SJCRH30 (cell line): ENCODE measurements at places on chromosomes 6 and 20. TPM values are rescaled to one million over a fixed set of nuclear protein-coding genes. Genes with fewer than 3 reads are reported as not detected.

DNA sequence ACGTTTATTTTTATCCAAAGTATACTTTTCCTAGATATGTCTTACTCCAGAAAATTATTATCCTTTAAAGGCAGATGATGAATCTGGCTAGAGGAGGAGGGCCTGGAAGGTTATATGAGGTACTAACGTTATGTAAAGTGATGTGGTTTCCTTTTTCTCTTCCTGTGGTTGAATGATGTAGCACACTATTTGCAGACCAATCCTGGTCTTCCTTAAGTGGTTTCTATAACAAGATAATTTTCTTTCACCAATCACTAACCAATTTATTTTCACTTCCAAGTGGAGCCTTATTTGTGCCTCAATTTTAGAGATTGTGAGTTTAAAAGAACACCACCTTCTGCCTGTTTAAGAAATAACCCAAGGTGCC lies 154.6 kb upstream of the SOX4 start:
- H3K27ac ChIP-seq, result no peak overlapping the region
- no peak overlapping the region for H3K4me3 ChIP-seq
- H3K4me1 ChIP-seq, result no peaks in the 10 kb centered on the region

TRIM40 gene
- not detected in 2 replicates for total RNA-seq

SYCP2L gene
- total RNA-seq, result 3.0 and 3.5 TPM in 2 replicates

AGER gene
- 0.71 and 1.4 TPM in 2 replicates for total RNA-seq

GRCh38 chr20:21184819-21185218 lies 58.9 kb downstream of the KIZ start:
- no peak overlapping the region for H3K4me3 ChIP-seq
- no peak for DNase-seq
- no peak overlapping the region for H3K27ac ChIP-seq

- H3K4me3 ChIP-seq, result peak overlapping the region; percentile 27; the same call in 1 of the 2 replicates
- no peaks in the 10 kb centered on the region for H3K36me3 ChIP-seq
- H3K27ac ChIP-seq, result peak overlapping the region; percentile 90
- no peaks in the 10 kb centered on the region for H3K27me3 ChIP-seq
Measured at GRCh38 chr6:14876778-14877613, 368.9 kb upstream of the JARID2 start.

DNA sequence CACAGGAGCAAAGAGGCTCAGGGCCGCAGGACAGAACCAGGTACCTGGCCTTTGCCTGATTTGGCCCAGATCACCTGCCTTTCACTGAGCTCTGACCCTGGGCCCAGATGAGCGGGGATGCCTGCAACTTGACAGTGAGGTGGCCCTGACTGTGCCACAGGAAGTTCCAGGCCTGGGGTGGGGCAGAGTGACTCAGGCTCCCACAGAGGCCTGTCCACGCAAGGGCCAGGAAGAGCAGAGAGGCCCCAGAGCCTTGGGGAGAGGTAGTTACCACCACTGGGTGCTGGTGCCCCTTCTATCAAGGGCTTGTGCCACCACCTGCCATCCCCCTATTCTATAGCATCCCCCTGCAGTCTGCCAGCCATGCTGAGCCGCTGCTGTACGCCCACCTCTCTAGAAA lies 4.1 kb upstream of the NOL4L start:
- H3K4me1 ChIP-seq, result no peaks in the 10 kb centered on the region
- peaks cover 44% of the 10 kb centered on the region for H3K27me3 ChIP-seq
- no peak overlapping the region for H3K27ac ChIP-seq
- no peaks in the 10 kb centered on the region for H3K36me3 ChIP-seq
- DNase-seq, result no peak

- H3K27me3 ChIP-seq, result no peaks in the 10 kb centered on the region; the same call in 1 of the 2 replicates
- H3K4me3 ChIP-seq, result peak overlapping the region; percentile 55
- H3K36me3 ChIP-seq, result no peaks in the 10 kb centered on the region
- H3K27ac ChIP-seq, result no peak overlapping the region
- DNase-seq, result no peak
- H3K4me1 ChIP-seq, result no peaks in the 10 kb centered on the region
Measured at GRCh38 chr6:84772428-84773132, 8.2 kb upstream of the TBX18 start.

DNA sequence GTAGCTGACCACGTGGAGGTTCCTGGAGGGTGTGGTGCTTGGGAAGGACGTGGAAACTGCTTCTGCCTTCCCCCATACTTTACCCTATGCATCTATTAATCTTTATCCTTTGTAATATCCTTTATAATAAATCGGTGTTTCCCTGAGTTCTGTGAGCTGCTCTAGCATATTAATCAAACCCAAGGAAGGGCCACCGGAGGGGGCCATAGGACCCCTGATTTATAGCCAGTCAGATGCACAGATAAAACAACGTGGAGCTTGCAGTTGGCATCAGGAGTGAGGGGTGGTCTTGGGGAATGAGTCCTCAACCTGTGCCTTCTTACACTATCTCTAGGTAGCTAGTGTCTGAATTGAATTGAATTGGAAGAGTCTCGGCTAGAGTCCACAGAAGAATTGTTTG lies 36.5 kb upstream of the TFAP2A start:
- H3K4me1 ChIP-seq, result no peaks in the 10 kb centered on the region
- no peaks in the 10 kb centered on the region for H3K27me3 ChIP-seq
- no peaks in the 10 kb centered on the region for H3K36me3 ChIP-seq
- no peak overlapping the region for H3K27ac ChIP-seq

DNA sequence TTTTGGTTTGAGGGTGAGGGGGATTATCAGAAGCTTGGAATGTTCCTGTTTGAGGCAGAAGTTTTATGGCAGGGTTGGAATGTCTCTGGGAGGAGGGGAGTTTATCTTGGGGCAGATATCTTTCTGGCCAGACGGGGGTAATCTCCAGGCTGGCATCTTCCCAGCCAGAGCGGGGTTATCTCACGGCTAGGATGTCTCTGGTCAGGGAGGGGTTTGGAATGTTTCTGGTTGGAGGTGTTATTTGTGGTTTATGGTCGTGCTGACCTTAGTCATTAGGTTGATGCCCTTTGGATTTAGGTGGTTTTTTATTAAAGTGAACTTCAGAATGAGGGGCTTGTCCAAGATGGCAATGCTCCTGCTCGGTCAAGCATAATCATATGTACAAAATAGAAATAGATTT lies 14.8 kb downstream of the PGK2 start:
- H3K36me3 ChIP-seq, result no peaks in the 10 kb centered on the region
- DNase-seq, result no peak
- no peaks in the 10 kb centered on the region for H3K27me3 ChIP-seq
- no peak overlapping the region for H3K4me3 ChIP-seq

DNA sequence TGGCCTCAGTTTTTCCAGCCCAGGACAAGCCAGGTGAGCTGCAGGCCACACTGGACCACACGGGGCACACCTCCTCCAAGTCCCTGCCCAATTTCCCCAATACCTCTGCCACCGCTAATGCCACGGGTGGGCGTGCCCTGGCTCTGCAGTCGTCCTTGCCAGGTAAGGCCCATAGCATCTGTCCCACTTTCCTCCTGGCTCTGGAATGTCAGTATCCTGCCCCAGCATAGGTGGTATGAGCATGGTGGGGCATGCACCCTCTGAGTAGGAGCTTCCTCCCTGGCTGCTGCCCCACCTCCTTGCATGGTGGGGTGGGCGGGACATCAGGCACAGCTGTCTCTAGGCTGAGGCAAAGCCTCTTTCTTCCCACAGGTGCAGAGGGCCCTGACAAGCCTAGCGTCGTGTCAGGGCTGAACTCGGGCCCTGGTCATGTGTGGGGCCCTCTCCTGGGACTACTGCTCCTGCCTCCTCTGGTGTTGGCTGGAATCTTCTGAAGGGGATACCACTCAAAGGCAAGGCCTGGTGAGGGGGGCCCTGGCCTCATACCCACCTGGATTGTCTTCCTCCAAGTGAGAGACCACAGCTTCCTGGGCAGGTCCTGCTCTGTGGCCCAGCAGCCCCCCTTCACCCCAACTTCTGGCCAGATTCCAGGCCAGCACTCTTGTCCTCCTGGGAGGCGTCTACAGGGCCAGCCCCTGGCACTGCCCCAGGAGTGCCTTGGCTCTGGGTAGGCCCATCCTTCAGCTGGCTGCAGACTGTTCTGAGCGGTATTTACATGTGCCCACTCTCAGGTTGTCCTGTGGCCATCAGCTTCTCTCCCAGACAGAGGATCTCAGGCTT lies 9.1 kb downstream of the PI16 start:
- H3K27ac ChIP-seq, result no peak overlapping the region
- H3K27me3 ChIP-seq, result no peaks in the 10 kb centered on the region
- peaks cover 11% of the 10 kb centered on the region for H3K36me3 ChIP-seq
- H3K4me3 ChIP-seq, result no peak overlapping the region
- peak; percentile 65 for DNase-seq

DNA sequence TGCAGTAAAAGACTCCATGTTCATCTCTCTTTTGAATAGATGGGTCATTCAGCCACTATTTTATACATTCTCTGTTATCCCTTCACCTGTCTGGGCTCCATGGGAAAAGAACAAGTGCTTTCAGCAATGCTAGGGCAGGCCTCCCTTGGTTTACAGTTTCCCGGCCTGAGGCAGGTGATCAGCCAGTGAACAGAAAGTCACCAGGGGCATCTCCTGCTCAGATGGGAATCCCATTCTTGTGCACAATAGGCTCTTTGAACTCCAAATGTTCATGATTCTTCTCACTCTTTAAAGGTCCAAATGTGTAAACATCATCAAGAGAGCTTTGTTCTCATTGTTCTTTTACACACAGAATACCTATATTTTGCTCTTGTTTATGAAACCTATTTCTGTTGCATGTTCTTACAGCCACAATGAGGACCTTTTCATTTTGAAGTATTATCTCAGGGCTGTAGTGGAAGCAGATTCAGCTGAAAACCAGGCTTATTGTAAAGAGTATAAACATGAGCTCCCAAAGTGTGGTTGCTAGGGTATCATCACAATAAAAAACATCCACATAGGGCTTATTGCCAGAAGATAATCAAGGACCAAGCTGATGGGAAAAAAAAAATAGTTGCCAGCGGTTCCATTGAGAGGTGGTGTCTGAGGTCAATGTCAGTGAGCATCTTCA lies 267.1 kb upstream of the SGK1 start:
- no peak for DNase-seq
- no peaks in the 10 kb centered on the region for H3K27me3 ChIP-seq
- no peak overlapping the region for H3K4me3 ChIP-seq

DNA sequence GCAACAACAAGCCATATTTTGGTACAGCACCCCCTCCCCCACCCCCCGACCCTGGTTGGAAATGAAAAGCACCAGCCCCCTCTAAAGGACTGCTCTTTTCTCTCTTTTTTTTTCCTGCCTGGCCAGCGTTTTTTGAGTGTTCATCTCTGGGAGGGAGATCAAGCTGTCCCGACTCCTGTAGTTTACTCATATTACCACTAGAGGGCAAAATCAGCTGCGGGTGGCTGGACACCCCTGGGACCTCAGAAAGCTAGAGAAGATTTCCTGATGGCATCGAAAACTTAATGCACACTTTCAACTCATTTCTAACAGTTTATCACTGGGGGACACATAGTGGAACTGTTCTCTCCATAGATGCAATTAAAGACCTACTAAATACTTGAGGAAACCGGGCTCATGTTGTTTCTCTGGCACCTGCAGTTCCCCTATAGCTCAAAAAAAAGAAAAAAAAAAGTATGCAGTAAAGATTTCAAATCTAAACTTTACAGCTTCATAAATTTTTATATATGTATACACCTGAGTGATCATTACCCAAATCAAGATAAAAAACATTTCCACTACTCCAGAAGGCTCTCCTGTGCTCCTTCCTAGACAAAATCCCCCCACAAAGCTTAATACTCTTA lies 24.4 kb downstream of the CNBD2 start:
- H3K4me1 ChIP-seq, result no peaks in the 10 kb centered on the region
- H3K27ac ChIP-seq, result no peak overlapping the region
- DNase-seq, result peak; percentile 89
- peaks cover 5% of the 10 kb centered on the region; the same call in 1 of the 2 replicates for H3K27me3 ChIP-seq
- H3K4me3 ChIP-seq, result no peak overlapping the region
- no peaks in the 10 kb centered on the region for H3K36me3 ChIP-seq

GRCh38 chr6:44185953-44186634 lies 27.5 kb downstream of the CAPN11 start:
- no peaks in the 10 kb centered on the region for H3K27me3 ChIP-seq
- no peak overlapping the region for H3K27ac ChIP-seq
- H3K4me1 ChIP-seq, result peaks cover 6% of the 10 kb centered on the region; the same call in 1 of the 2 replicates
- no peak for DNase-seq
- H3K4me3 ChIP-seq, result no peak overlapping the region

MAP3K5 gene
- 15.2 and 15.9 TPM in 2 replicates for total RNA-seq

DNA sequence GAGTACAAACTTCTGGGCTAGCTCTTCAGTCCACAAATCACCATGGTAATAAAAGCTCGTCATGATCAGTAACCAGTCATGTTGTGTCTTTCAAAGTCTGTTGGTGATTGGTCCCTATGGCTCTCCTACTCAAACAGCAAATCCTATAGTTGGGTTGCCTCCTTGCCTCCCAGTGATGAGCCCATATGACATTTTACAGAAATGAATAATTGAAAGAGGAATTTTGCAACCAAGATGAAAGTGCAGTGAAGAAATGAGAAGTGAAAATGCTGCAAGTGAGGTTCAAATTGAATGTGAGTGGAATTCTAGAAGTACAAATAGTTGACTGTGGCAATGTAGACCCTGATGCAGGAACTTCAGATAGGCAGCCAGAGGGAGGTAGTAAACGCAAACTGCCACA lies 5.1 kb upstream of the SIRPD start:
- no peak for DNase-seq
- no peak overlapping the region for H3K27ac ChIP-seq
- no peak overlapping the region for H3K4me3 ChIP-seq
- peaks cover 4% of the 10 kb centered on the region; the same call in 1 of the 2 replicates for H3K27me3 ChIP-seq

- H3K27me3 ChIP-seq, result no peaks in the 10 kb centered on the region
- no peak overlapping the region for H3K4me3 ChIP-seq
- H3K36me3 ChIP-seq, result no peaks in the 10 kb centered on the region
- H3K27ac ChIP-seq, result no peak overlapping the region
- no peak for DNase-seq
- H3K4me1 ChIP-seq, result no peaks in the 10 kb centered on the region
Measured at GRCh38 chr6:18496462-18496861, 109.3 kb downstream of the RNF144B start.

DNA sequence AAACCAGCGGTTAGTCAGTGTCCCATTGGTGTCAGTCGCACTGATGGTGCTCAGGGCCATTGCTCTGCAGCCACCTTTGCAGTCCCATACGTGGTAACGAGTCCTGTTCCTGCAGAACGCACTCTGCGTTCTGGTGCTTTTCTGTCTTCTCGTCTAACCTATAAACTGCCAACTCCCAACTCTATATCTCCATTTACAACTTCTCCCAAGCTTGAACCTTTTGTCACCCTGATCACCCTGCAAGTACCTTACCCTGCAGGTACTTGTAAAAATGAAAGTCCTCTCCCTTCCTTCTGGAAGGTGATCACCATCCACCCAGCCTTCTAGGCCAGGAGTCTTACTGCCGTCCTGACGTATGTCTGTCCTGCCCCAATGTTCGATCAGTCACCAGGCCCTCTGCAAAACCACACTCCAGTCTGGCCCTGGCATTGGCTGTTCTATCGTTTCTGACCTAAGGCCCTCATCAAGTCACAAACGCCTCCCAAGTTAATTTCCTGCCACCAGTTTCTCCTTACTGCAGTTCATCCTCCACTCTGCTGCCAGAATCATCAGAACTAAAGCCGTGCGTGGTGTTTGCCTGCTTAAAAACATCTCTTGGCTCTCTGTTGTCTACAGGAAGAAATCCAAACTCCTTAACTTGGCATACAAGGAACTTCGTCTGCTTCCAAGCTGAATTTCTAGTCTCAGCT lies 7.9 kb downstream of the RREB1 start:
- DNase-seq, result no peak
- no peak overlapping the region for H3K27ac ChIP-seq
- no peaks in the 10 kb centered on the region for H3K4me1 ChIP-seq
- no peak overlapping the region for H3K4me3 ChIP-seq
